Activated CD8-positive, alpha-beta T cell treated with anti-CD3 and anti-CD28 coated beads for 36 hours (primary cell): ENCODE measurements at places on chromosomes 4 and X. TPM values are rescaled to one million over a fixed set of nuclear protein-coding genes. Genes with fewer than 3 reads are reported as not detected.

DNA sequence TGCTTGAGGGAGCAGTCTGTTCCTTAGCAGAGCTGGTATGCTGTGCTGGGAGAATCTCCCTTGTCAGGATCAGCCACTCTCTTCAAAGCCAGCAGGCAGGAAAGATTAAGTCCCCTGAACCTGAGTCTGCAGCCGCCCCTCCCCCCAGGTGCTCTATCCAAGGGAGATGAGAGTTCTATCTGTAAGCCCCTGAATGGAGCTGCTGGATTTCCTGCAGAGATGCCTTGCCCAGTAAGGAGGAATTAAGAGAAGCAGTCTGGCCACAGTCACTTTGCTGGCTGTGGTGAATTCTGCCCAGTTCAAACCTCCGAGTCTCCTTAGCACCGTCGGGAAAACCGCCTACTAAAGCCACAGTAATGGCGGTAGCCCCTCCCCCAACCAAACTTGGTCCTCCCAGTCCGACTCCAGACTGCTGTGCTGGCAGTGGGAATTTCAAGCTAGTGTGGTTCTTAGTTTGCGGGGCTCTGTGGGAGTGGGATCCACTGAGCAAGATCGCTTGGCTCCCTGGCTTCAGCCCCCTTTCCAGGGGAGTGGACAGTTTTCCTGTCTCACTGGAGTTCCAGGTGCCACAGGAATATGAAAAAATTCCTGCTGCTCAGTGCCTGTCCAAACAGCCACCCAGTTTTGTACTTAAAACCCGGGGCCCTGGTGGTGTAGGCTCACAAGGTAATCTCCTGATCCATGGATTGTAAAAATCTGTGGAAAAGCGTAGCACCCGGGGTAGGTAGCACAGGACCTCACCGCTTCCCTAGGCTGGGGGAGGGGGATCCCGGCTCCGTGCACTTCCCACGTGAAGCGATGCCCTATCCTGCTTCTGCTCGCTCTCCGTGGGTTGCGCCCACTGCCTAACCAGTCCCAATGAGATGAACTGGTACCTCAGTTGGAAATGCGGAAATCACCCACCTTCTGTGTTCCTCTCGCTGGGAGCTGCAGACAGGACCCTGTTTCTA, 38.0 kb downstream of the RAB28 start:
- DNase-seq = no peak

- DNase-seq = no peak
Measured at GRCh38 chr4:80265571-80266252, 752 bp upstream of the FGF5 start.

DNA sequence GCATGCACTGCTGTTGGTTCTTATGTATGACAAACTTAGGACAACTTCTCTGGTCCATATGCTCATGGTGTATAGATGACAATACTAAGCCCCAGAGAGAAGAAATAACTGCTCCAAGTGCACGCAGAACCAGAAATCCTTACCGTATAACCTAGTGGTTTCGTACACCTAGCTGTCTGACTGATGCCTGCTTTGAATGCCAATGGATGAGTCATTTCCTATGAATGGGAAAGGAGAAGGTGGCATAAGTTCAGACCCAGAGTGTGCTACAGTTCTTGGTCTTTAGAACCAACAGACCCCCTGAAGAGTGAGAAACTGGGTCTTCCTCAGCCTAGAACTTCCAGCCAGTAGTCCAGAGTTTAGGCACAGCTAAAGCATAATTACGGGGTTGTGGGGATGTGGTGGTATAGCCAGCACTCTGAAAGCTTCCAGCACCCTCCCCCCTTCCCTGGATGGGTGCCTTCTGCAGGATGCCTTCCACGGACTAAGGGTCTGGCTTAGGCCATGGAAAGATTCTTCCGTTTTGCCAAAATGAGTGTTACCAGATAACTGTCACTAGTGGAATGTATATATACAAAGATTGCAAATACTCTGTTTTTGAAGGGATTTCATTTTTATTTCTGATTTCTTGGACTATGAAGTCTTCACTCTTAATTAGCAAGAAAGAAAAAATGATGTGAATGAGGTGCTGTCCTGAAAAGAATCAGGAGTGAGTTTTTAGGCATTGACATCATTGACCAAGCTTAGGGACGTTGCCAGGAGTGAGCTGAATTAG, 84.6 kb upstream of the PACRGL start:
- DNase-seq = no peak

GRCh38 chr4:10554121-10554520, 96.9 kb upstream of the ZNF518B start:
- no peak for DNase-seq

GRCh38 chrX:19214311-19214710, 92.0 kb upstream of the ADGRG2 start:
- DNase-seq = no peak

DNA sequence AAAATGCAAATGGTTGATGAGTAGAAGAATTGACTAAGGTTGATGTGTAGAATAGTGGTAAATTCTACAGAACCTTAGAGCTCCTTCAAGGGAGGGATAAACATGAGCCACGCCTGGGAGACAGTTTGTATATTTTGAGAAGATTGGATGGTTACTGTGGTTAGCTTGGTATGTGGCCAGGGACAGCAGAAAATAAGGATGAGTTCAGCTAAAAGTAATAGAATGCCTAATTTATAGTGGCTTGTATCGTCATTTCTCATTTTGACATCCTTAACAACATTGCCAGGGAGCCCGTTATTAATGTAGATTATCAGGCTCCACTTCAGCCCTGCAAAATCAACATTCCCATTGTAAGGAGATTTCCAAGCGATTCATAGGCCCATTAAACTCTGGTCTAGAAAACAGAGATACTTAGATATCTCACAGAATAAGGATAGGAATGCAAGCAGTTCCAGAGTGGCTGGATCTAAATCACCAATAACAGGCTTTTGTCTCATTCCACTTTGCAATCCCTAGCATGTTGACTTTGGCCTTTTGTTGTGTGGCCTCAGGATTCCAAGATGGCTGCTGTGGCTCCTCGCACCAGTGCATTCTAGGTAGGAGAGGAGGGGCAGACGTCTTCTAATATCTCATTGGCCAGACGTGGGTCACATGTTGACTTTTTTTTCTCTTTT, 6.4 kb upstream of the PTTG2 start:
- DNase-seq = peak; percentile 20

DNA sequence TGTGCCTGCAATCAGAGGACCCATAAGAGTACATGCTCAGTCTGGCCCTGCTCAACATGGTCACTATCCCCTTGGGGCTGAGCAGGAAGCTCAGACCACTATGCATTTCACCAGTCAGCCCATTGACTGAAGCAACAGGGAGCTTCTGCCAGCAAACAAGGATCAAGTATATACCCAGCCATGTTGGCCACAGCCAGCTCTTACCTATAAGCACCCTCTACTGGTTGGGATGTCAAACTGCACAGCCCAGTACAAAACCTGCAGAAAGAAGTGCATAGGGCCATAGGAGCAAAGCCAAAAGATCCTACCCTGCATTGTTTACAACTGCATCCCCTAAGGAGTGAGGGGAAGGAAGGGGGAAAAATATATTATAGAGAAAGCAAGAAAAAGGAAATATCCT, 214.4 kb upstream of the CPEB2 start:
- peak; percentile 22 for DNase-seq

DNA sequence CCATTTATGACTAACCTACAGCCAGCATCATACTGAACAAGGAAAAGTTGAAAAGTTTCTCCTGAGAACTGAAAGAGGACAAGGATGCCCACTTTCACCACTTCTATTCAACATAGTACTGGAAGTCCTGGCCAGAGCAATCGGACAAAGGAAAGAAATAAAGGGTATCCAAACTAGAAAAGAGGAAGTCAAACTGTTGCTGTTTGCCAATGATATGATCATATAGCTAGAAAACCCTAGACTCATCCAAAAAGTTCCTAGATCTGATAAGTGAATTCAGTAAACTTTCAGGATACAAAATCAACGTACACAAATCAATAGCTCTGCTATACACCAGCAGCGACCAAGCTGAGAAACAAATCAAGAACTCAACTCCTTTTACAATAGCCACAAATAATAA, 64.5 kb downstream of the CENPC start:
- DNase-seq = no peak

DNA sequence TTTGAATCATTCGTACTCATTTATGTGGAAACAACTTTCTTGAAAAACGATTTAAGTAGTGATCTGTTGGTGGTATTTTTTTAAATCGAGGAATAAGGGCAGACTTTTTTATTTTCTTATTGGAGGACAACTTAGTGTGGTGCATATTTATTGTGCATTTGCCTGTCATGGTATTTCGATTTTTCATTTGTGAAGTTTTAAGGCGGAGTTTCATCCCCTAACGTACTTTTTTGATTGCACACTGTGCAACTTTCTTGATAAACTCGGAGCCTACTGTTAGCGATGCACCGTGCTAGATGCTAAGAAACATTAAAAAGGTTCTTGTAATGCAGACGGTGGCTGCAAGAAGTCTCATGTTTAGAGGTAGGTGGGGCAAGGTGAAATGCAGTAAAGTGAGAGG, 1.4 kb downstream of the ZFX start:
- DNase-seq = no peak

- no peak for DNase-seq
Measured at GRCh38 chrX:37763400-37763799, 16.5 kb upstream of the CYBB start.

DNA sequence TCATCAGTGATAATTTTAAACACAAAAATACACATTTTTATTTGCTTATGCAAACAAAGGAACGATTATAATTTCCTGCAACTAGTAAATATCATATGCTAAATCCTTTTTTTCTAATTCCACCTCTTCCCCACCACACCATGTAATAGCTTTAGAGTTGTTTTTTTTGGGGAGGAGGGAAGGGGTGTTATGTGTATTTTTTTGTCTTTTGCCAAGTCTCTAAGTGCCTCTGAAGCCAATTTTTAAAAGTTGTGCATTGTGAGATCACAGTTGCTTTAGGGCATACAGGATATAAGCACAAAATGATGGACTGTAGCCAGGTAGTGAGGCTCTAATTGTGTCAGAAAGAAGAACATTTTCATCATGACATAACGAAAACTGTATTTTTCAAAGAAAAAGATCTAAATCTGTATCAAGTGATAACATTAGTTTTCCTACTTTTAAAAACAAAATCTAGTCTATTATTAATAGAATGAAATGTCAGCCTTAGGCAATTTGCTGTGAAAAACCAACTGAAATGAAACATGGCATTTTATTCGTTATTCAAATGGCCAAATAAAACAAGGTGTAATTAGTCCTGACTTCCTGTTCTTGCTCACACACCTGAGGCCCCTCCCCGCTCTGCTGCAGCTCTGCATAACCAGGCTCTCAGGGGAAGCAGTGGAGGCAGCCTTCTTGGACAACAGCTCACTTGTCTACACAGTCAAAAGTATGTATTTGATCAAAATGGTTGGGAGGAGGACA, 157.4 kb downstream of the PALLD start:
- no peak for DNase-seq

DNA sequence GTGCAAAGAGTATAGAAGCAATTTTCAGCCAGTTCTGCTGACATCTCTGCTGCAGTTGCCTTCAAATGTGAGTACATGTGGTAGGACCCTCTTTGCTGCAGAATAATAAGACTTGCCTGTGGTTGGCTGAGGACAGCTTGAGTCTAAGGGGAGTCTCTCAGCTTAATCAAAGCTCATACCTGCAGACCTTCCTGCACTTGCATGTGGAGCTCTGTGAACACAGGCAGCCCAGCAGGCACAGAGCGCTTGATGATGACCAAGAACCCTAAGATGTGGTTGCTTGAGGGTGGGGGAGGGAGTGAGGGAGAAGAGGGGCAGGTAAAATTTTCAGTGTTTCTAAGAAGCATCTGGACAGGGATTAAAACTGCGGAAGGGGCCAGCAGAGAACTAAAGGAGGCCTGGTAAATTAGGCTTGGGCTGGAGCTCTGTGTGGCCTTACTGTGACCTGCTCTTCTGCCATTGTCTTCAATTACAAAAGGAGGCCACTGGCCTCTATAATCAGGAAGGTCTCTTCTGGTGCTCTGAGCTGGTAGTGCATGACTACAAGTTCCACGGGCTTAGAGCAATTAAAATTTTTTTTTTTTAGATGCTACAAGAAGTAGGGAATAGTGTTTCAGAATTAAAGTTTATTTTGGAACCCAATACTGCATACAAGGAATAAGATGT, 59.9 kb upstream of the CHRNA9 start:
- no peak for DNase-seq

- DNase-seq = peak; percentile 60
Measured at GRCh38 chrX:39439906-39440798, 638.9 kb downstream of the MID1IP1 start.

DNA sequence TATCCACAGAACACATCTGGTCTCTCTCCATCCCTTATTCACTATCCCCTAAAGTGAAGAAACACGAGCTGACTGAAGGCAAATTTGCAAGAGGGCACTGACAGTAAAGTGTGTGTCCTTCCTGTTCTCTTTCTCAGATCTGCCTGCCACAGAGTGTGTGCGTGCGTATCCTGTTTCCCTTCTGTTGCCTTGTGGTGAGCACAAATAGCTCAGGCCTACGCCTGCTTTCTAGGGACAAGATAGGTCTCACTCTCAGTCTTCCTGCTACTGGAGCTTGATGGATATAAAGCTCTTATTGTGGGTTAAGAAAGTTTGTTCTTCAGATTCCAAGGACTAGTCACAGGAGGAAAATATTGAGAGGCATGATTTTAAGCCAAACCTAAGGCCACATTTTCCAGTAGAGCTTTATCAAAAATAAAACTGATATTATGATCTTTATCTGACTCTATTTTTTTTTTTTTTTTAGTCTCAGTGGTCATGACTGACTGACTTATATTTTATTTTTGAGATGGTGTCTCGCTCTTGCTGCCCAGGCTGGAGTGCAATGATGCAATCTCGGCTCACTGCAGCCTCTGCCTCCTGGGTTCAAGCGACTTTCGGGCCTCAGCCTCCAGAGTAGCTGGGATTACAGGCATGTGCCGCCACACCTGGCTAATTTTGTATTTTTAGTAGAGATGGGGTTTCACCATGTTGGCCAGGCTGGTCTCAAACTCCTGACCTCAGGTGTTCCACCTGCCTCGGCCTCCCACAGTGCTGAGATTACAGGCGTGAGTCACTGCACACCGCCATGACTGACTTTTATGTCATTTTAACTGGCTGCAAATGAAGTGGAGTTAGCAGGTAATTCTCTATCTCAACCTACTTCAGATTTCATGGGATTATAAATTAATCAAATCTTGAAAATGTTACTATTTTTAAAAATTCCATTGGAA, 140.3 kb upstream of the SH3RF1 start:
- peak; percentile 84 for DNase-seq

GRCh38 chr4:105619188-105619931, 66.9 kb downstream of the ARHGEF38 start:
- DNase-seq = no peak

GRCh38 chr4:161519611-161520010, 644.2 kb downstream of the FSTL5 start:
- no peak for DNase-seq

- no peak for DNase-seq
Measured at GRCh38 chr4:162268911-162269310, 105.1 kb upstream of the FSTL5 start.

- DNase-seq = no peak
Measured at GRCh38 chrX:1488141-1488540, 35.4 kb upstream of the ASMTL start.

- DNase-seq = no peak
Measured at GRCh38 chr4:154313004-154313585, 178.5 kb downstream of the DCHS2 start.

Gene AWAT2
- not detected for total RNA-seq

Gene PTTG2
- total RNA-seq = not detected

Gene PLAC1
- total RNA-seq = not detected

Gene NDNF
- 0.41 TPM for total RNA-seq

Gene APLN
- total RNA-seq = 3.5 TPM

Gene TNIP3
- 1.9 TPM for total RNA-seq

Gene MSANTD1
- total RNA-seq = 0.43 TPM

Gene MAB21L2
- not detected for total RNA-seq
